BJ (cell line): ENCODE measurements at places on chromosomes 2 and 18. TPM values are rescaled to one million over a fixed set of nuclear protein-coding genes. Genes with fewer than 3 reads are reported as not detected.

- no peak for DNase-seq
Measured at GRCh38 chr2:240629968-240630770, 4.9 kb downstream of the GPR35 start.

DNA sequence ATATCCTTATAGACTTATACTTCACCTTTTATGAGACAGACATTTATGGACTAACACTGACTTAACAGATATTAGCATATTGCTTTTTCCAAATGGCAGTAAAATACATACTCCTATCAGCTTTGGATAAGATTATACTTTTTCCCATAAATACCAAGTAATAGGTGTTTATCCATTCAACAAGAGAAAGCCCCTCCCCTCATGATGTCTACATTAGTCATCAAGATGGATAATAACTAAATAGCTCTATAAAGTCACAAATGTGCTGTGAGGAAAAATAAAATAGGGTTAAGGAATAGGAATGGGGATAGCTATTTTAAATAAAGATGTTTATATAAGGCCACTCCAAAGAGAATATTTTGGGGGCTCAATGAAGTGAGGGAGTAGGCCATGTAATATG, 39.4 kb downstream of the CSRNP3 start:
- no peak for DNase-seq

DNA sequence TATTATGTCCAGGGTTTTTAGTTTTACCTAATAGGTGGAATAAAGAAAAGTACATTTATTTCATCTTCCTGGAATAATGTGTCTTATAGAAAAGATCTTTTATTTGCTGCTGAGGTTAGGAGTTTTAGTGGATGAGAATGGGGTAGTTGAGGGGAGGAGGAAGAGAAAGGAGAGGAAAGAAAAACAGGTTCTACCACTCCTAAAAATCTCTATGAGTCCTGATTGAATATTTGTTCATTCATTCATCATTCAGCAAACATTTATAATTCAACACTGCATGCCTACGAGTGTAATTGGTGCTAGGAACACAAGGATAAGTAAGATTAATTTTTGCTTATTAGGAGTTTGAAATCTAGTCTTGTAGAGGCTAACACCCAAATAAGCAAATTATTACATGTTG, 45.2 kb upstream of the SLC4A10 start:
- no peak for DNase-seq

GRCh38 chr2:225004597-225004996, 37.7 kb downstream of the DOCK10 start:
- no peak for DNase-seq

DNA sequence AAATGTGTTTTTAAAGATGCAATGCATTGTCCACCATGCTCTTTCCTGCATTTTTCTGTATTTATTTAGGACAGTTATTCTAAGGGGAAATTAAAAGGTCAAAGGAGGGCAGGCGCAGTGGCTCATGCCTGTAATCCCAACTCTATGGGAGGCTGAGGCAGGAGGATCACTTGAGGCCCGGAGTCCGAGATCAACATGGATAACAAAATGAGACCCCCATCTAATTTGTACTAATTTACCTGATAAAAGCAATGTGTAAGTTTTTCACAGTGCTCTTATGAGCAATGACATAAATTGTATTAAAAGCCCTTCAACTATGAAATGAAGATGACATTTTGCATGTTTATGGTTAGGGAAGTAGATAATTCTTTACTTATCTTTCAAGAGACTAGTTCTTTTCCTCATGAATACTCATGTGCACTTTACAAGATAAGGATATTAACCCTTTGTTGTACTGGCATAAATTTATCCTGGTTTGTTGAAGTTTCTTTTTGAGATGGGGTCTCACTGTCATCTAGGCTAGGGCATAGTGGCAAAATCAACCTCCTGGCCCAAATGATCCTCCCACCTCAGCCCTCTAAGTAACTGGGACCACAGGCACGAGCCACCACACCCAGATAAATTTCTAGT, 9.7 kb downstream of the HSBP1L1 start:
- DNase-seq = no peak

GRCh38 chr2:25251422-25252273, 83.3 kb upstream of the POMC start:
- DNase-seq = no peak

GRCh38 chr2:38505779-38506178, 96.9 kb downstream of the HNRNPLL start:
- peak; percentile 67 for DNase-seq

GRCh38 chr2:27243391-27244130, 19.3 kb downstream of the SLC30A3 start:
- DNase-seq = no peak

- peak; percentile 76 for DNase-seq
Measured at GRCh38 chr2:219142329-219142728, 18.3 kb downstream of the NHEJ1 start.

Gene CFC1
- polyA plus RNA-seq = not detected in 2 replicates

Gene SPDYA
- 0.10 TPM in 1 of 2 replicates, not detected in the other for polyA plus RNA-seq
